Cardiac atrium fibroblast (primary cell): ENCODE measurements at places on chromosomes 11 and 22. TPM values are rescaled to one million over a fixed set of nuclear protein-coding genes. Genes with fewer than 3 reads are reported as not detected.

Gene C11orf52
- 0.65 and 4.3 TPM in 2 replicates for total RNA-seq

Gene C2CD3
- 8.1 and 10.5 TPM in 2 replicates for total RNA-seq

Gene B3GAT1
- total RNA-seq: under 0.01 TPM in 1 of 2 replicates, not detected in the other

Gene FOLH1
- not detected in 2 replicates for total RNA-seq

Gene GRM5
- not detected in 2 replicates for total RNA-seq
